Central memory CD4-positive, alpha-beta T cell (primary cell): ENCODE measurements at places on chromosomes 12 and 14.

DNA sequence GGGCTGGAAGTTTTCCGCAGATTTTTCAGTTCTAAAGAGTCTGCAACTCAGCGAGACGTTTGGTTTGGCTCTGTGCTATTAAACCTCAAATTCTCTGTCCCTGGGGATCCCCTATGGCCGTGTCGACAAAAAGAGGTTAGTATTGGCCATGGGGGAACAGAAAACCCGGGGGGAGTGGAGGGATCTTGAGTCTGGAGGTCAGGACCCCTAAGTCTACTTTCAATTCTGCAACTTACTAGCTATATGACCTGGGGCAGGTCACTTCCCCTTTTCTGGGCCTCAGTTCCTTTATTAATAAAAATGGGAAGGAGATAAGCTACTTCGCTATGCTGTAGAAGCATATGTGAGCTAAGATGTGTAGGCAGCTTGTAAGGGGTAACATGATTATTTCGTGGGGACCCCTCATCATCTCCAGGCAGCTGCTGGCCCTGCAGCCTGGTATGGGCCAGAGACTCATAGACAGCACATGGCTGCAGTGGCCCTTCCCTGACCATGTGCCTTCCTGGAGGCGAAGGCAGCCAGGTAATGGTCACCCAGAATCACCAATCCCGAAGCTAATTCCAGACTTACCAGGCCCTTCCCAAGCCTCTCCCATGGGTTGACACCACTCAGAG lies 8.6 kb downstream of the ASB2 start:
- DNase-seq, result no peak

- no peak for DNase-seq
Observed at GRCh38 chr14:96156804-96157760, 47.6 kb upstream of the BDKRB2 start.

- DNase-seq, result no peak
Observed at GRCh38 chr12:17215759-17216570, 610.0 kb upstream of the LMO3 start.

DNA sequence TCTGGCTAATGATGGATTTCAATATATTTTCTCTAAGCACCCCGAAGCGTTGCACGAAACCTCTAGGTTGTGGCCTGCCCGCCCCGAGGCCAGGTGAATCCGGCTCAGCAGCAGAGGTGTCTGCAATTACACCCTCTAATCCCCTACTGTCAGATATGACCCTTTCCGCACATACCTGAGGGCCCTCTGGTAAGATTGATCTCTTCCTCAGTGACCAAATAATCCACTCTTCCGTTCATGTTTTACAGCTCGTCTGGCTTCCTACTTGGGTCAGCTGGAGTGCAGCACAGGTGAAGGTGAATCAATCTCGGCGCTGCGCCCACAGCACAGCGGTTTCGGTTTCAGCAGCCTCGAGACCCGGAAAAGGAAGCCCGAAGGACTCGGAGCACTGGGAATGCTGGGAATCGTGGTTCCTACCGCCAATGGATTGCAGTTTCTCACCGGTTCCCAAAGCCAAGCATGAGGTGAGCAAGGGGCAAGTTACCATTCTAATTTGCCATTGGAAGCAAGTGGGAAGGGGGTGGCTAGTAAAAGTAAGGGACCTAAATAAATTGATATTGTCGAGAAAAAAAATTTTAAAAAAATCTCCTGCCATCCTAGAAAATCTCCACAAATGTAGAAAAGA lies at the start of gene SYNJ2BP:
TSS of gene SYNJ2BP (minus strand) at position 366 of the 625 bp plus-strand sequence. CDS start at position 239, 127 bp downstream.
- DNase-seq, result peak; percentile 38

DNA sequence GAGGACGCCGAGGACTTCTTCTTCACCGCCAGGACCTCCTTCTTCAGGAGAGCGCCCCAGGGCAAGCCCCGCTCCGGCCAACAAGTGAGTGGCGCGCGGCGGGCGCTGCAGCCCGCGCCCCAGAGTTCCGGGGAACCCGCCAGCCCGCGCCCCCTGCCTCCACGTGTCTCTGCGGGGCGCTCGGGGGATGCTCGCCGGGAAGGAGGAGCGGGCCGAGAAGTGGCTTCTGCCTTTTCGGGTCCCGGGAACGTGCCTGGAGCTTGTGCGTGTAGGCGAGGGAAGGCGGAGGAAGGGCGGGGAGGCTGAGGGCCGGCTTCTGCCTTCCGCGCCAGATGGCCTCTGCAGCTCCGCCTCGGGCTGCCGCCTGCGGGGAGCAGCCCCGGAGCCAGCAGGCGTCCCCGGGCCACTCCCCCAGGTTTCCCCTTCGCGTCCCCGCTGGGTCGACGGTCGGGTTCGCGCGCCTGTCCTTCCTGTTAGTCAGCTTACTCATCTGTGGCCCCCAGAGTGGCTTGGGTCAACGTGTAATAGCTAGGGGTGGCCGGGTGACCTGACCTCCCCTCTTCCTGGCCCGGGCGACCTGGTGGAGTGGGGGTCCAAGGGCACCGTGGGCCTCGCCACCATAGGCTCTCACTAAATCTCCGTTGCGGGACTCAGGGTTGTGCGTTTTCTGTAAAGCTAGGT lies 505 bp downstream of the RASSF3 start:
- peak; percentile 58 for DNase-seq

- no peak for DNase-seq
Observed at GRCh38 chr12:90074086-90074485, 365.4 kb upstream of the ATP2B1 start.

GRCh38 chr12:107225635-107226034 lies 132.3 kb upstream of the CRY1 start:
- DNase-seq, result no peak

DNA sequence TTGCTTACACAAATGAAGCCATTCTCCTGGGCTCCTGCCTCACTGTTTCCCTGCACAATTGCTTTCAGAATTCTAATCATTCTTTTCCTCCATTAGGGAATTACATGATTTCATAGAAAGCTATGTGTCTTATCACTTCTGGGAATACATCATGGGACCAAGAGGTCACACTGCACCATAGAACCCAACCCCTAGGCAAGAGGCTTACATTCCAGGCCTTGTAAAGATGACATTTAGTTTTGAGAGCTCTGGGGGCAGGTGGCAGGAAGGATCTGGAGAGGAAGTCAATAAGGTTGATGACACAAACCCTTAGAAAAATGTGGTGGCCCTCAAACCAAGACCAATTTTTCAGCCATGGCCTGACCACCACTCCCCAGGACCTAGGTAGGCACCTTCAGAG lies 57.1 kb downstream of the NUAK1 start:
- DNase-seq, result no peak

DNA sequence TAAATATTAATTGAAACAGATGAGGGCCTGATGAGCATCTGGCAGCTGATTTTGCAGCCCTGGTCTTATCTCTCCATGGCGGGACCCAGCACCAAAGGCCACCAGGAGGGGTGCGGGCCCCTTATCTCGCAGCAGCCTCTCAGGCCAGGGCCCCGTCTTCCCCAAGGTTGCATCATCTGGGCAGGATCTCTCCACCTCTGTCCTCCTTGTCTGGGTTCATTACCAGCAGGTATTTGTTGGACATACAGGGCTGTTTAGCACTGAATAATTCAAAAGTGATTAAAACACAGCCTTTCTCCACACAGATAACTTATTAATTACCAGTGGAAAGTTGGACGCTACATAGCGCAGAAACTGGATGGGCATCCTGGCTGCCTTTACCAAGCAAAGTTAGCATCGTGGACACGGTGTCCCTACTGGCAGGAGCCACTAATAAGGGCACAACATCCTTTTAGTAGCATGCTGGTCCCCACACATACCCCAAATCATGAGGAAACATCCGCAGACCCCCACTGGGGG lies 25.8 kb downstream of the TMEM120B start:
- DNase-seq, result no peak

- DNase-seq, result no peak
Observed at GRCh38 chr12:121238604-121239350, 28.8 kb downstream of the P2RX4 start.

- no peak for DNase-seq
Observed at GRCh38 chr12:7915661-7916403, 20.2 kb downstream of the SLC2A3 start.

DNA sequence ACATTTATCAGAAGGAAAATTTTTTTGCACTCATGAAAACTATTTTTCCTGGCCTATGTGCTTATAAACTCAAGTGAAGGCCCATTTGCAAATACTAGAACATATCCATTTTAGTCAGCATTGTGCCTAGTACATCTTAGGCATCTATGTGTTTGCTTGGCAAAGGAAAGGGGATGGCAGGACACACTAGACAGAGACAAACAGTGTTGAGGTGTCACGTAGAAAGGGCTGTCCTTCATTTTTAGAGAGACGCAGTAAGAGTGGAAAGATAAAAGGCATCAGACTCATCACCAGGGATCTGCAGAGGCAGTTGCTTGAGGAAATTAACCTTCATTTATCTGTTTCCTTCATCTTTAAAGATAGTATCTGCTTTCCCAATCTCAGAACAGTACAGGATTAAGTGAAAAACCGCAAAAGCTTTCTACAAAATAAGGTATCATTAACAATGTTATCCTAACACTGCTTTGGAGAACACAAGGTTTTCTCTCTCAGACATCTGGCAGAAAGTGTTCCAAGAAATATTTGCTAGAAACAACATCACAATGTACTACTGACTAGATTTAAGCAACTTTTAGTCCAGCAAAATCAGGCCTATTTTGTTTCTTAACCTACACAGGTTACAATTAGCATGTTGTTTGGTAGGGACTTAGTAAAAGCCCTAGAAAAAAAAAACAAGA lies 2.0 kb downstream of the YBX3 start:
- DNase-seq, result no peak

- no peak for DNase-seq
Observed at GRCh38 chr14:77547512-77548180, 49.0 kb upstream of the ISM2 start.

DNA sequence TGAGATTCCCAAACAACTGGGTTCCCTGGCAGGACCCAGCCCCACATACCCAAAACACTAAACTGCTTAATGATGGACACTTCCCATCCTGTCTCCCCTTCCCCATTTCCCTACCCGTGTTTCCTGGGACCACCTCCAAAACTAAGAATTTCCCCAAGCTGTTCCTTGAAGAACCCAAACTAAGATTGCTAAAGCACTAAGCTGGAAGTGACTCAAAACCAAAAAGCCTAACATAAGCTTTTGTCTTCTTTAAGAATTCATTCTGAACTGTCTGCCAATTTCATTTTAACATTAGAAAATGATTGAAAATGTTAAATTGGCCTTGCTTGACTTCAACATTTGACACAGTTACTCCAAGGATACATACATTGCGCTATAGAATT lies 29.5 kb upstream of the STAB2 start:
- DNase-seq, result no peak

DNA sequence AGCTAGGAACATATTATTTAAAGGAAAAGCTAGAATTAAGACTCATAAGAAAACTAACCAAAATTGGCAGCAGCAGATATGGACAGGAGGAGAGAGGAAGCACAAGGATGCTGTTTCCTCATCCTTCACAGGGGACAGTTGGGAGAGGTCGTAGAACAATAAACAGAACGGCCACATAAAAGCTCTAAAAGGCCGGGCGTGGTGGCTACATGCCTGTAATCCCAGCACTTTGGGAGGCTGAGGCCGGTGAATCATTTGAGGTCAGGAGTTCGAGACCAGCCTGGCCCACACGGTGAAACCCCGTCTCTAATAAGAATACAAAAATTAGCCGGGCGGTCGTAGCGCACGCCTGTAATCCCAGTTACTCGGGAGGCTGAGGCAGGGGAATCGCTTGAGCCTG lies 10.5 kb downstream of the TCL1B start:
- no peak for DNase-seq

DNA sequence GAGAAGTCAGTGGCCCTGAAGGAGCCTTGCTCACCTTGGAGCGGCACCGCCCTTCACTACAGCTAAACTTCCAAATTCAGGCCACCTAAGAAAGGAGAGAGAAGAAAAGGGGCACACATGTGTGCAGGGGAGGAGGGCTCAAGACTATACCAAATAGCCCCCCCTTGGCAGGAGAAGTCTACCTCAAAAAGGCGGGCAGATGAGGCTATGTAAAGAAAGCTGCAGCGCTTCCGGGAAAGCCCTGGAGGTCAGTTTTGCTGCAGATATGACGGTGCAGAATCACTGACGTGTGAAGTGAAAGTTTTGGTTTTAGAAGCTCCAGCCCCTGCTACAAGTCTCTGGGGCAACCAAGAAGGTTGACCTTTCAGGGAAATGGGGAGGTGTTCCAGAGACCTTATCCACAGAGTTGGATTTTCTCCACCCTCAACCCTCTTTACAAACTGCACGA lies 48.2 kb upstream of the PNMA1 start:
- DNase-seq, result peak; percentile 33

- no peak for DNase-seq
Observed at GRCh38 chr12:96510306-96510764, 21.0 kb downstream of the CFAP54 start.

- no peak for DNase-seq
Observed at GRCh38 chr12:47577206-47577989, 128.4 kb downstream of the RPAP3 start.

GRCh38 chr12:65943388-65944137 lies 119.3 kb downstream of the HMGA2 start:
- no peak for DNase-seq

DNA sequence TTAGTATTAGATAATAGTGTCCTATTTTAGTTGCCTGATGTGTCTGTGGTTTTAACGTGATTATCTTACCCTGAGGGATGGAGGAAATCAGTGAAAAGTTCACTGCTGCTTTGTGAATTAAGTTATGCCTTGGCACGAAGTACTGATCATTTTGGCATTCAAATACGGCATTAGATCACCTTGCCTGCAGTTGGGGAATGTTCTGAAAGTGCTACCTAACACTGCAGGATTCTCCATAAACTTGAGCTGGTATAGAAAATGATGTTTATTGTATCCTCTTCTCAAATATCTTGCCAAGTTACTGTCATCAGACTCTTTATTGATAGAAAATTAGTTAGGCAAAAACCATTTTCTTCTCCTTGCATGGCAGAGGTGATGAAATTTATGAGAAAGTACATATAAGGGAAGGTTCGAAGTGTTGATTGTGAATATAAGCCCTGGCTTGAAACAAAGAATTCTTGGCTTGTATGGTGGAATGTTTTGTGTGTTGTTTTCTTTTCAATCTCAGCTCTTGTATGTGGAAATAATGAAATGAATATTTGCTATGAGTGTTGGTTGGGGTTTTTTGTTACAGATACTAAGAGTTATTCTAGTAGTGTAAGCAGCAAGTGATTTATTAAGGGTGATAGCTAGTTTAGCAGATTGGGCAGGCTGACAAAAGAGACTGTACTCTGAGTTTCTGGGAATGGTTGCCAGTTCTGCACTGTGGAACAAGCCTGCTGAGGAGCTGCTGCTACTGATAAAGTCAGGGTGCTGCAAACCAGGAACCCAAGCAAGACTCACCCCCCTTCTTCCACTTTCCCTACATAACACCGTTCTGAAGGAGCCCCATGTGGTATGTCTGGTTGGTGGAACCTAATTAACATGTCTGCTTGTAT lies 448.3 kb downstream of the PCNX1 start:
- no peak for DNase-seq
